ENCODE measurements at places on chromosomes 11 and 22.

DNA sequence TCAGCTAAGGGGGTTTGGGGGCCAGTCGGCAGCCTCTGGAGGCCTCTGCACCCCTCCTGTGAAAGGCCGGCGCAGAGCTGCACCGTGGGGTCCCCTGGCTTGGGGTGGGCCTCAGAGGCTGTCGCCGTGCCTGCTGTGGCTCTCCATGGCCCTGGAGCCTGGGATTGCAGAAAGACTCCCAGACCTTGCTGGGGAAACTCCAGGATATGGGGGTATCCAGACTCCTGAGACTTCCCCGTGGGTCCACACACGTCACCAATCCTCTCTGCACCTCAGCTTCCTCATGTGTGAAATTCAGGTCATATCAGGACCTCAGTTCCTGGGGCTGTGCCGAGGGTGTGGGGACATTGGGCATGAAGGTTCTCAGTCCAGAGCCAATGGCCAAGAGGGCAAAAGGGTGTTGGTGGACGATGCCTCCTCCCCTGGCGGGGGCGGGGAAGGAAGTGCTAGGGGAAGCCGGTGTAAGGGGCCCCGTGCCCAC, 97.1 kb downstream of the KCNQ1 start:
- no peak for DNase-seq

DNA sequence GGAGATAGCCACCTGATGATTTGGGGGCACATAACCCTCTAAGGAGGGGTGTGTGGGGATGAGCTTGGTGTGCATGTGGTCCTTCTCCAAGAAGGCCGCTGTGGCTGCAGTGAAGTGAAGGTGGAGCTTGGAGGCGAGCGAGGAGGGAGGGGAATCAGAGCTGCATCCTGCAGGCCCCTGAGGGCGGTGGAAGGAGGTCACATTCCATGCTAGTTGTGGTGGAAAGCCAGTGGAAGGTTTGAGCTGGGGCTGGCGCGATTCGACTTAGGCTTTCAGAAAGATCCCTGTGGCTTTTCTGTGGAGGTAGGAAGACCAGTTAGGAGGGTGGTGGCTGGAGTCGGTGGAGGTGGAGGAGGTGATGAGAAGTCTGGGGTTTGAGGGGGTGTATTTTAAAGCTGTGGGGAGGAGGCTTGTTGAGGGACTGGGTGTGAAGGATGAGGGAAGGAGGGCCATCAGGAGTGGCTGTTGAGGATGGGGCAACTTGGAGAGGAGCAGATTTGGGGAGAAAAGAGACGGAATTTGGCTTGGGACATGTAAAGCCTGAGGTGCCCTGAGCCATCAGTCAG, 62.0 kb downstream of the TBC1D22A start:
- no peak for DNase-seq

DNA sequence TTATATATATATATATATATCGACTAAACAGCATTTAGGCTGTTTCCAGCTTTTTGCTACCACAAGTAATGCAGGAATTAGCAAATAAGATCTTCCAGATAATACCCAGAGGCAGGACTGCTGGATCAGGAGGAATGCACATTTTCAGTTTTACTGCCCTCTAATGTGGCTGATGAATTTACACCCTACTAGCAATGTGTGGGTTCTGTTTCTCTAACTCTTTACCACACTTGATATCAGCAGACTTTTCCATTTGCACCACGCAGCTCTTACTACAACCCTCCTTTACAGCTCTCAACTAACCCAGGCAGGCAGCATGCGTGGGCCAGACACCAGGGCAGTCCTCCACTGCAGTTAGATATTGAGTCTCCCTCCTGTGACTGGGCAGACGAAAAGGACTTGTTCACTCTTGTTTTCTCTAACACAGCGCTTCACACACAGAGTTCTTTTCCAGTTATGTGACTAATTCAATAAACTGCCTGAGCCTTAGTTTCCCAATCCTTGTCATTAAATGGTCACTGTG, 67.7 kb downstream of the IGLL5 start:
- DNase-seq, result no peak

DNA sequence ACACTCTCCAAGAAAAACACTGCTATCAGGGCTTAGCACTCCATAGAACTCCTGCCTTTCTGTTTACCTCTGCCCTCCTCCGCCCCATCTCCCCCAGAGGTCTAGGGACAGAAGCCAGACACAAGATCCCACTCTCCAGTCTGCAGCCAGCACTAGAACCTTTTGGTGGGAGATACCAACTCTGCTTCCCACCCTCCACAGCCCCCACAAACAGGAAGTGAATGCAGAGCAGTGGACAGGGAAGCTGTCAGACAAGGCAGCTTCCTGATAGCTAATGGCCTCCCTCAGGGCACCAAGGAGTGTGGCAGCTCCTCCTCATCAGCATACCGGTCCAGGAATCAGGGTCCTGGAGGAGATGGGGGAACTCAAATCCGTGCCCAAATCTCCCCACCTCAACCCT, 5.1 kb downstream of the SCN4B start:
- DNase-seq, result no peak

- DNase-seq, result no peak
These were observed 17.4 kb downstream of the NPTXR start for GRCh38 chr22:38826386-38826785.

GRCh38 chr11:19352771-19353160, 112.0 kb upstream of the E2F8 start:
- no peak for DNase-seq

GRCh38 chr22:27879923-27880322, 39.1 kb downstream of the PITPNB start:
- DNase-seq, result no peak

Data from T-helper 2 cell (primary cell).